ENCODE measurements at places on chromosomes 3 and 15. TPM values are rescaled to one million over a fixed set of nuclear protein-coding genes. Genes with fewer than 3 reads are reported as not detected.

SLC22A13 gene
- total RNA-seq: not detected

SYNM gene
- 71.3 TPM for total RNA-seq

MFN1 gene
- 29.7 TPM for total RNA-seq

ATP2B2 gene
- total RNA-seq: not detected

CCDC80 gene
- 58.4 TPM for total RNA-seq

BCL2A1 gene
- total RNA-seq: not detected

TLR9 gene
- total RNA-seq: not detected

WDR76 gene
- total RNA-seq: 77.0 TPM

MANF gene
- total RNA-seq: 146 TPM

SERINC4 gene
- not detected for total RNA-seq

WDR72 gene
- total RNA-seq: not detected

PRR23A gene
- total RNA-seq: not detected

AGTR1 gene
- total RNA-seq: not detected

CPN2 gene
- total RNA-seq: not detected

PLCH1 gene
- 0.28 TPM for total RNA-seq

GOLGA8O gene
- not detected for total RNA-seq

MEIS2 gene
- 4.2 TPM for total RNA-seq

FMN1 gene
- total RNA-seq: 2.3 TPM

RAB8B gene
- total RNA-seq: 66.8 TPM

CHRD gene
- 0.26 TPM for total RNA-seq

PRR20G gene
- not detected for total RNA-seq

ACTC1 gene
- 5.8 TPM for total RNA-seq

ILDR1 gene
- not detected for total RNA-seq

NOX5 gene
- not detected for total RNA-seq

KBTBD12 gene
- total RNA-seq: not detected

SLC2A2 gene
- not detected for total RNA-seq

NUP210 gene
- 0.05 TPM for total RNA-seq

RPS17 gene
- total RNA-seq: 1,874 TPM

PP2D1 gene
- total RNA-seq: not detected

C2CD4A gene
- total RNA-seq: not detected

GATM gene
- not detected for total RNA-seq

RLBP1 gene
- total RNA-seq: 0.16 TPM

KIF7 gene
- 14.3 TPM for total RNA-seq

IL16 gene
- not detected for total RNA-seq

All from SJSA1 (cell line).